ENCODE measurements at places on chromosomes 3 and 15.

- DNase-seq = no peak
Measured at GRCh38 chr15:28913171-28913765, 27.5 kb downstream of the APBA2 start.

- no peak for DNase-seq
Measured at GRCh38 chr15:96326328-96327154, 4.0 kb upstream of the NR2F2 start.

DNA sequence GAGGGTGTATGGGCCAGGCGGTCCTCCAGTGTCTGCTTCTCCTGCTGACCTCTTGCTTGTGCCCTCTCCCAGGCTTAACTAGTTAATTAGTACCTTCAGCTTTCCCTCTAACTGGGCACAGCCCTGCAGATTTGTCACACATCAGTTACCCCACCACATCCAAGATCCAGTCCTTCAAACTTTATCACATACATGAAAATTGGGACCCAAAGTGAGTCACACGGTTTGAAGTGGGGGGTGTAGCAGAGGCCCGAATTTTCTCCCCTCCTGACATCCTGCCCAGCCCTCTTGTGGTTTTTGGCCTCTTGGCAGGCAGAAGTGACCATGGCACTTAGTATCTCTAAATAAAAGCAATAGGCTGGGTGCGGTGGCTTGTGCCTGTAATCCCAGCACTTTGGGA, 3.9 kb downstream of the MAPKAPK3 start:
- DNase-seq = no peak

DNA sequence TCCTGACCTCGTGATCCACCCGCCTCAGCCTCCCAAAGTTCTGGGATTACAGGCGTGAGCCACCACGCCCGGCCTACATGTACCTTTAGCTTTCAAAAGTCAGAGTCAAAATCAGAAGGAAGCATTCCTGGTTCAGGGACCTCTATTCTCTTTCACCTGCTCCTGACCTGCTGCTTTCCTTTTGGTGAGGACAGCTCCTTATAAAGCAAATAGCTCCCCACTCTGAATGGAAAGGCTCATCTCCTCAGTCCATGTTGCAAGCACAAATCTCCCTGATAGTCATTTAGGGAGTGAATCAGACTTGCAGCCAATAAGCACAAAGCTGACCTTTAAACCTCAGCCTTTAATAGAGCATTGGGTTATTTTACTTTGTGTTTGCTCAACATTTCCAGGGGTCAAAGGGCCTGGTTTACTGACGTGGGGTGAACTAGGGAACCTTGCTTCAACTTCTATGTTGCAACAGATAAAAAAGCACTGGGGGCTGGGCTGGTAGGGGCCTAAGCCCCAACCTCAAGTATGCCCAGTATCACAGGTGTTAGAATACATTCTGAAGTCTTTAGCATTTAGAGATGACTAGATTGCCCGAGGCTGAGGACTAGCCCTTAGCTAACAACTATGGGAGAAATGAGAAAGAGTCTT, 43.1 kb downstream of the THRB start:
- no peak for DNase-seq

- no peak for DNase-seq
Measured at GRCh38 chr3:110246796-110247376, 824.7 kb upstream of the NECTIN3 start.

GRCh38 chr3:20776692-20777091, 590.7 kb upstream of the SGO1 start:
- no peak for DNase-seq

DNA sequence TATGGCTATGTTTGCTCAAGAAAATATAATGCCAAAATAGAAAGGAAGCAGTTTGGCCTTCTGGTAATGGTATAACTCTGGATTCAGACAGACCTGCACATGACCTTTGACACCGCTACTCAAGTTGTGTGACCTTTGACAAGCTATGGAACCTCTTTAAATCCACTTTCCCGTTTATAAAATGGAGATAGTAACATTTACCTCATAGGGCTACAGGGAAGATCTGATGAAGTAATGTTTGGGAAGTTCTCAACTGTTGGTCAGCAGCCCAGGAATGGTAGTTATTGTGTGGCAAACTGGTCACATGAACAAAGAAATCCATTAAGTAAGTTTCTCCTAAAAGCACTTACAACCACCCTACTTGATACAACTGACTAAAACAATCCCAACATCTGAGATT, 95.1 kb upstream of the PHLDB2 start:
- no peak for DNase-seq

DNA sequence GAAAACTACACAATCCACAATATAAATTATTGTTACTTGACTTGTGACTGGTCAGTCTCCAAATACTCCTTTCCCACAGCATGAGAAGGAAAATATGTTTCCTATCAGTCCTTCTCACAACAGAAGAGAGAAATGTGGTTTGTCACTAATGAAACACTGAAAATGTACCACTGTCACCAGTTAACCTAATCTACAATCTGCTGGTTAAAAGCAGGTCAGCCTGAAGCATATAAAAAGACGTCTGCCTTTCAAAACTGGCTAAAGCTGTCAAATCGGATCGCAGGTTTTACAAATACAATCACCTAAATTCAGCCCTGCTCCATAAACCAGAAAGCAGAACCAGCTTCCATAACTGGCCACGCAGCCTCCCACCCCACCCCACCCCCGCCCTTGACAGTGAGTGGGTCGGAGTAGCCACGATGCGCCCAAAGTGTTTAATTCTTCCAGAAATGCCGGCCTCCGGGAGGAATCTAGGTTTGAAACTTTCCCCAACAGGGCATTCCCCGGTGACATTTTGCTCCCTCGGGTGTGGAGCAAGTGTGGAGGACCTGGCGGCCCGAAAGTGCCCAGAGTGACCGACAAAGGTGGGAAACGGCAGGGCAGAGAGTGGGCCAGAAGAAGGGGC, 682 bp downstream of the ETFA start:
- DNase-seq = no peak

- no peak for DNase-seq
Measured at GRCh38 chr15:39360452-39360851, 220.4 kb upstream of the THBS1 start.

DNA sequence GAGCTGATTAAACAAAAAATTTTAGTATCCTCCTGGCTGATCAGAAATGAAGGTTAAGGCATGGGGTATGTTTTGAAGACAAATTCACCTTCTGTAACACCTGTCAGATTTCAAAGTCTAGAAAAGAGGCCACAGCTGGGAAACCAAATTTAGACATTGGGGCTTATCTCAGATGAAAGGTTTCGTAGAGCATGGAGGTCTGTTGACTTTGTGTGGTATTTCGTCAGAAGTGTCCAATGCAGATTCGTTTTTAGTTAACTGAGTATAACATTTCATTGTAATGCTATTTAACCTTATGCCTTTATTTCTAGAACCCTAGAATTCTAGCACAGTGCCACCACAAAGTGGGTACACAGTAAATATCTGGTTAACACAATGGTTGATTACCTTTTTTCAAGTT, 61.7 kb downstream of the FNDC3B start:
- no peak for DNase-seq

DNA sequence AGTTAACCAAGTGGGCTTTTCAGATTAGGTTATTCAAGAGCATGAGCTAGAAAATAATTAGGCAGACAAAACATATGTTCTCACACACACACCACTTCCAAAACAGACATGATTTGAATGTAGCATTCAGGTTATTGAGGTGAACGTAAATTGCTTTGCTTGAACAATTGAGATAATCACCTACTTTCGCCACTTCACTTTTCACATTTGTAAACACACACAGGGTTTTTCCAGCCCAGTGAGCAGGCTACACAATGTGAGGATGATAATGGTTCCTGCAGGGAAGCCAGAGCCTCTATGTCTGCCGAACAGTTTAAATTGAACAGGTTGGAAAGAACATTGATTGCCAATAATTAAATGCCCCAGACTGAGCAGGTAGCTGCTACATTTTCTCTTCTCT, 560.8 kb downstream of the OCA2 start:
- no peak for DNase-seq

- no peak for DNase-seq
Measured at GRCh38 chr3:141076797-141077571, 25.8 kb downstream of the SPSB4 start.

DNA sequence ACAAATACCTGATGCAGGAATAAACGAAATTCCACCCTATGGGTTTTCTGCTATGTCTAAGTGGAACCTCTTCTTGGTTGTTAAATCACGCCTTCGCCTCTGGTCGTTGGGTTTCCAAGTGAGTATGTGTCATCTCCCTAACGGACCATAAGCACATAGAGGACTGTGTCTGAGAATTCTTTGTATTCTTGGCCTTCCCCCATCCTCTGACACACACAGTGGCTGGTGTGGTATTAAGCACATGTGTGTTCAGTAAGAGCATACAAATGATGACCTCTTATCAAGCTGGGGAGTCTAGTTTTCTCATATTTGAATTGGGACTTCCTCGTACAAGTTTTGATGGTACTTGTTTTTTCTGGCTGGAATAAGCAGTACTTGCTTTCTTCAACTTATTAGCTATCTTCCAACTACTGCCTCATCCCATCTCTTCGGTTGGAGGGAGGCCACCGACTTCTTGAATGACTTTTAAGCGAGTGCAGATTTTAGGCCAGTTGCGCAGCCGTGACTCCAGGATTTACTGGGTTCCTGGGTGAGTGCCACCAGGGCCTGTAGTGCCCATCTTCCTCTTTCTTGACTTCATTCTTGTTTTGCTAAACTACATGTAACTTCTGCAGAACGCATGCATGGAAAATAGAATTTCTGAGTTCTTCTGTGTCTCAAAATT, 240.2 kb downstream of the ADAMTS17 start:
- no peak for DNase-seq

- DNase-seq = no peak
Measured at GRCh38 chr3:44509393-44509921, 32.0 kb upstream of the ZNF445 start.

DNA sequence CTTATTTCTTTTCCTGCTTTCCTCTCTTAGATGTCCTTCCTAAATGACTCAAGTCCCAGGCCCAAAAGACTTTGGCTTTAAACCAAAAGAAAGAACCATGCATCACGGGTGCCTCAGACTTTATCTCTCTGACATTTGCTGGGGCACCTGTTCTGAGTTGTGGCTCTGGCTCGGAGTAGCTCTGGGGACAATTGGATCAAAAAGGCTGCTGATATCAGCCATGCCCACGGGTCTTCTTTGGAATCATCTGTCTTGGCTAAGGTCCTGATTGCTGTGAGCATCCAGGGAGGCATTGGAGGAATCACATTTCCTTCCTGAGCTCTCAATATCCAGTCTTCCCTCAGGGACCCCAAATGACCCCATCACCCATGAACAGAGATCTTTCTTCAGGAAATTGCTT, 59.9 kb downstream of the CLSTN2 start:
- no peak for DNase-seq

GRCh38 chr3:45612918-45613602, 18.5 kb downstream of the LIMD1 start:
- DNase-seq = no peak

- DNase-seq = no peak
Measured at GRCh38 chr3:168615493-168616020, 519.8 kb upstream of the GOLIM4 start.

DNA sequence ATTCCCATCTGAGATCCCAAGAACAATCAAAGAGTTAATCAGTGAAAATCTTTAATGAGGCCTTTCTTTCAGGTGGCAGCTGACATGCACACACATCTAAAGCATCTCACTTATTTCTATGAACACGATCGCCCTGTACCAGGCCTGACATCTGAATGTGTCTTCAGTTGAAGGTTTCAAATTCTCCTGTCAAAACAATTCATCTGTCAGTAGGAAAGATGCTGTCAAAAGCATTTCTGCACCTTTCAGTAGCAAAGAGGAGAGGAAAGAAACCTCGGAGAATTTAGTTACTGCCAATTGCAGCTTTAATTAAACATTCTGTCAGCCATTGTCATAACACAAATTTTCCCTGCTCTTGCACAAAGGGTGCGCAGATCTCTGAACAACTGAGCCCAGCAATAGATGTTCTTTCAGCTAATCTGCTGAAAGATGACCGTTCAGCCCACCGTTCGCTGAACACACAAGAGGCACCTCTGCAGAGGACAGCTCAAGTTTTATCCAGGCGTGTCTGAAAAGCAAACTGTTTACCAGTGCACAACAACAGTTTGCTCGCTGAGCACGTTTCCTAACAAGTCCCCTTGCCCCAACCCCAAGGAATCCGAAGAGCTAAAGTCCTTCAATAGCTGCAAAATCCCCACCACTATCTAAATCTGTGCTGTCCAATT, 34.1 kb downstream of the LRIG1 start:
- DNase-seq = no peak

DNA sequence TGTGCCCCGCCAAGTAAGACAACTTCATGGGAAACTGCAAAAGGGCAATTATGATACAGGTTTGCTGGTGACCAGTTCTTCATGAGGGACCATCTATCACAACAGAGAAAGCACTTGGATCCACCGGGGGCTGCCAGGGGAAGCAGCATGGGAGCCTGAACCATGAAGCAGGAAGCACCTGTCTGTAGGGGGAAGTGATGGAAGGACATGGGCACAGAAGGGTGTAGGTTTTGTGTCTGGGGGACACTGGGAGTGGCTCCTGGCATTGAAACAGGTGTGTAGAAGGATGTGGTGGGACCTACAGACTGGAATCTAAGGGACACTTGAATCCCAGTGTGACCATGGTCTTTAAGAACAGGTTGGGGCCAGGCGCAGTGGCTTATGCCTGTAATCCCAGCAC, 22.6 kb downstream of the MKRN2 start:
- DNase-seq = no peak

- DNase-seq = no peak
Measured at GRCh38 chr15:82530606-82531379, 9.5 kb downstream of the RPS17 start.

DNA sequence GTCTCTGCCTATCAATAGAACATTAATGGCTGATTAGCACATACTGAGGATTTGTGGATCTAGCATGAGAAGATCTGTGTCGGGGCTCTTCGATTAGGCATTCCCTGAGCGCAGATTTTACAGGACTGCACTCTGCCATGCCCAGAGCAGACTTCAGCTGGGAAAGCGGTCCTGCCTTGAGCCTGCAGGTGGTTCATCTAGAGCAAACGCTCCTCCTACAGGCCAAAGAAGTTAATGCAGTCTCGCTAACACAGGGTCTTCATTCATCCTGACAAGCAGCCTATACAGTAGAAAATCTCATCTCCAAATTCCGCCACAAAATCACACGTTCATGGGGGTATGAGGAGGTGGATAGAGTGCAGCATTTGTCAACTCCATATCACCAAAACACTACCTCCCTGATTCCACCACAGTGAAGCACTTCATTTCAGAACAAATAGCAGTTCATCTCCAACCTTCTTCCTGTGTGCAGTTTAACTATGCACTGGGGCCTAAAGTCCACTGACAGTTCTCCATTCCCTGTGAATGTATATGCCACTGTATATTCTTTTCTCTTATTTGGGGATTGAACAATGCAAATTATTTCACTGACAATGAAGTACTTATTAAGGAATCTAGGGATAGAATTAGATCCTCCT, 405.8 kb downstream of the IGSF11 start:
- DNase-seq = no peak

- no peak for DNase-seq
Measured at GRCh38 chr3:11662392-11662990, 18.8 kb upstream of the VGLL4 start.

DNA sequence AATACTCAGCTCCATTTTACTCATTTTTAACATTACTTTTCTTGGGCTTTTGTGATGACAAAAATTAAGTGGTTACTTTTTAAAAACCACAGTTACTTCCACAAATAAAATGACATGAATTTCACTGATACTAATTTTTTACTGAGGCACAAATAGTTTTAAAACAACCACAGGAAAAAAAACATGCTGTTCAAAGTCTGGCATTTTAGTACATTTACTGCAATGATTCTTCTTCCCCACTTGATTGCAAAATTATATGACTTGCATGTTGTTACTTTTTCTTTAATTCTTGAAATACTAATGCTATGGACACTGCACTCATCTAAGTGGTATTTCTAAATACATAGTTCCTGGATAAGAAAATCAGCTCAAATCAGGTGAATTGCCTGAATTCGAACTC, 24.8 kb upstream of the SLMAP start:
- no peak for DNase-seq

- DNase-seq = no peak
Measured at GRCh38 chr3:55658690-55659562, 171.8 kb upstream of the WNT5A start.
